WTC11 (cell line): ENCODE measurements at places on chromosomes 2 and 18.

DNA sequence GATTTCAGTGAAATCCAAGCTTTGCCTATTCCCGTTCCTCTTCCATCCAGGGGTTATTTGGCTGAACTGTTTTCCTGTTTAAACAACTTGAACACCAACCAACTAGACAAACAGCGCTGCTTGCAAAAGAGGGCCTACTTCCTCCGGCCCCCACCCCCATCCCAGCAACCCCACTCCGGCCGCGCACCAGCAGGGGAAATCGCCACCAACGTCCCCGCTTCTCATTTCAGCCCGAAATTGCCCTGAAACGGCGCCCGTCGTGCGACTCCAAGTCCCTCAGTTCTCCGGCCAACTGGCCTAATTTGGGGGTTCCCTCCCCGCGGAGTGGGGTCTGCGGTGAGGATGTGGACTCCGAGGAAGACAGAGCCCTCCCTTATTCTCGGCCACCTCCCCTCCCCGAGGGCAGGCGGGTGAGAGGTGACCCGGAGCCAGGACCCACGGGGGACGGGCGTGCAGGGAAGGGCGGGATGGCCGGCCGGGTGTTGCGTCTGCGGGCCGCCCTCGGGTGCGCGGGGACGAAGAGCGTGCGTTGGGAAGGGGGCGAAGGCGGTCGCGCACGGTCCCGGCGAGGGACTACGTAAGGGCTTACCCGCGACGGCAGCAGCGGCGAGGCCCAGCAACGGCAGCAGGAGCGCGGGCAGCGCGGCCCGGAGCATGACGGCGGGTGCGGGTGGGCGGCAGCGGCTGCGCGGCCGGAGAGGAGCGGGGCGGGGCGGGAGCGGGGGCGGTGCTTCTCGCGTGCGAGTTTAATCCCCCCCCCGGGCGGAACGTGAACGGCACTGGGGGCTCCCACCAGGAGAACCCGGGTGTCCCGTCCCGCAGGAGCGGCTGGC is at the start of gene CD302:
TSS of gene CD302 (minus strand) at position 666 of the 833 bp plus-strand sequence. CDS start at position 656, 10 bp downstream.
- peak; percentile 63 for DNase-seq
- H3K4me3 ChIP-seq = peak within 1 kb of the TSS; percentile 77
- H3K27ac ChIP-seq = no peak within 1 kb of the TSS
- peaks cover 52% of the 10 kb centered on the region for H3K27me3 ChIP-seq
- no peaks in the 10 kb centered on the region for H3K36me3 ChIP-seq
- peaks cover 27% of the 10 kb centered on the region for H3K4me1 ChIP-seq

- H3K4me3 ChIP-seq = peak overlapping the region; percentile 79
- peaks cover 29% of the 10 kb centered on the region for H3K4me1 ChIP-seq
- DNase-seq = peak; percentile 32
- H3K36me3 ChIP-seq = peaks cover 8% of the 10 kb centered on the region; the same call in 1 of the 2 replicates
Observed at GRCh38 chr2:85132397-85132796, 795 bp upstream of the TCF7L1 start.

- DNase-seq = no peak
- no peaks in the 10 kb centered on the region for H3K36me3 ChIP-seq
- no peaks in the 10 kb centered on the region for H3K4me1 ChIP-seq
- H3K27ac ChIP-seq = no peak overlapping the region
- H3K27me3 ChIP-seq = no peaks in the 10 kb centered on the region; the same call in 1 of the 2 replicates
Observed at GRCh38 chr2:28828382-28828781, 17.7 kb downstream of the SPDYA start.

GRCh38 chr2:1377473-1377872 is 35.8 kb upstream of the TPO start:
- peaks cover 12% of the 10 kb centered on the region for H3K4me1 ChIP-seq
- DNase-seq = no peak
- H3K36me3 ChIP-seq = no peaks in the 10 kb centered on the region
- H3K27ac ChIP-seq = no peak overlapping the region
- H3K4me3 ChIP-seq = no peak overlapping the region

GRCh38 chr2:147512206-147512605 is 332.6 kb upstream of the ACVR2A start:
- peaks cover 20% of the 10 kb centered on the region for H3K4me1 ChIP-seq
- no peak overlapping the region for H3K4me3 ChIP-seq
- DNase-seq = no peak
- H3K27ac ChIP-seq = no peak overlapping the region
